Stimulated activated CD4-positive, alpha-beta T cell treated with anti-CD3 and anti-CD28 coated beads, Interleukin-1b, Interleukin-23, amount 100 ng/mL, for 48 hours (primary cell): ENCODE measurements at places on chromosomes 5 and 9.

- no peak for DNase-seq
Observed at GRCh38 chr5:160209917-160210316, 19.4 kb upstream of the FABP6 start.

DNA sequence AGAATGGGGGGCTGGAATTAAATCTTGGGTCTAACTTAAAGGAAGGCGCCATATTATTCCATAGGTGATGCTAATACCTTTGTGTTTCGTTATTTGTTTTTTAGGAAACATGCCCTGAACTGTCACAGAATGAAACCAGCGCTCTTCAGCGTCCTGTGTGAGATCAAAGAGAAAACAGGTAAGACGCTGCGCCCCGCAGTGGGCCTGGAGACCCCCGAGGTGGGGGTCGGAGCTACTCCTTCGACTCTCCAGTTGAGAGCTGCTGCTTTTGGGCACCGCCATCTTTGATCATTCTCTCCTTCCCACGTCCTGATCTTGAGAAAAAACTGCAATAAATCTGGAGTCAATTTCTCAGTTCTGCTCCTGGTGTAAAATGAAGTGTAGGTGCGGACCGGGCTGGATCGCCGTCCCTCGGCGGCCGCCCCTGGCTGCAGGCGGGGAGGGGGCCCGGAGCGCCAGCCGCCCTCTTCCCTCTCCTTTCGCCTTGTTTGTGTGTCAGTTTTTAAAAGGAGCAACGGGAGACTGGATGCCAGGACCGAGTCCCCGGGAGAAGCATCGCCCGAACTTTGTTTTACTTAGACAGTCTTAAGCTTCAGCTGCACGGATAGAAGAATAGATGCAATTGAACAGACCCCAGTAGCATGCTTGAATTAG lies 1.4 kb downstream of the PBX3 start:
- no peak for DNase-seq

GRCh38 chr5:59272809-59273427 lies 620.6 kb downstream of the PDE4D start:
- DNase-seq: no peak

- DNase-seq: peak; percentile 94
Observed at GRCh38 chr9:129258124-129258822, 80.2 kb upstream of the IER5L start.
